Mesothelial cell of epicardium (in vitro differentiated cells): ENCODE measurements at places on chromosomes 16 and 17. TPM values are rescaled to one million over a fixed set of nuclear protein-coding genes. Genes with fewer than 3 reads are reported as not detected.

Gene MC1R
- total RNA-seq: 6.7 to 7.5 TPM (median 7.5 TPM) in 3 replicates

Gene KIF18B
- total RNA-seq: 19.0 to 20.2 TPM (median 19.2 TPM) in 3 replicates

Gene TBC1D3B
- total RNA-seq: 27.9 to 28.4 TPM (median 28.2 TPM) in 3 replicates

Gene TTYH2
- 16.8 to 17.2 TPM (median 17.0 TPM) in 3 replicates for total RNA-seq

- DNase-seq: no peak
Observed at GRCh38 chr17:6498356-6498755, 54.1 kb downstream of the PIMREG start.

Gene RND2
- total RNA-seq: 7.6 to 8.7 TPM (median 8.7 TPM) in 3 replicates

DNA sequence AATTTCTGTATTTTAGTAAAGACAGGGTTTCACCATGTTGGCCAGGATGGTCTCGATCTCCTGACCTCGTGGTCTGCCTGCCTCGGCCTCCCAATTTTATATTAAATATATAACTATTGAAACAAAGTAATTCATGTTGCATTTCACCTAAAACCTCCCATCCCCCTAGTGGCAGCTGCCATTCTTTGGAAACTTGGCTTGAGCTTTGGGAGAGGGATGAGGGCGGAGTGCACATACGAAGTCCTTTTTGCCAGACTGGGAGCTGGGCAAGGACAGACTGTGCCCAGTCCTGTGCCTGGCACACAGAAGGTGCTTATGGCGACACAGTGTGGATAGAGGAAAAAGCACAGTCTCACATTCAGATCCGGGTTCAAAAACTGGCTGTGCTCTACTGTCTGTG lies 83.8 kb downstream of the NETO2 start:
- no peak for DNase-seq

Gene FKBP10
- total RNA-seq: 369 to 401 TPM (median 371 TPM) in 3 replicates

DNA sequence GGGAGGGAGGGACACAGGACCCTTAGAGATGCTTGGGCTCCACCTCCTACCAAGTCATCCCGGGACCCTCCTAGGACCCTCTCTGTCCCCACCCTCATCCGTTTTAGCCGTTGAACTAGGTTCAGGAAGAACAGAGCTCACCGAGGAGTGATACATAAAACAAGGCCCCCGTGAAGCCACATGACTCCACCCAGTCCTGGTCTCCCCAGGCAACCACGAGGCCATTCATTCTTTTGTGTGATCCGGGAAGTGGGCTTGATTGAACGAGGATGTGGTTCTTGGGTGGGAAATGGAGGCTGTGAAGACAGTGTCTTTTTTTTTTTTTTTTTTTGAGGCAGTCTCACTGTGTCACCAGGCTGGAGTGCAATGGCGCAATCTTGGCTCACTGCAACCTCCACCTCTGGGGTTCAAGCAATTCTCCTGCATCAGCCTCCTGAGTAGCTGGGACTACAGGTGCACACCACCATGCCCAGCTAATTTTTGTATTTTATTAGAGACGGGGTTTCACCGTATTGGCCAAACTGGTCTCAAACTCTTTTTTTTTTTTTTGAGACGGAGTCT lies 14.8 kb downstream of the TRARG1 start:
- no peak for DNase-seq
